ENCODE measurements at places on chromosomes 11 and 22. TPM values are rescaled to one million over a fixed set of nuclear protein-coding genes. Genes with fewer than 3 reads are reported as not detected.

Gene SLC25A45
- 50.6 TPM for total RNA-seq

DNA sequence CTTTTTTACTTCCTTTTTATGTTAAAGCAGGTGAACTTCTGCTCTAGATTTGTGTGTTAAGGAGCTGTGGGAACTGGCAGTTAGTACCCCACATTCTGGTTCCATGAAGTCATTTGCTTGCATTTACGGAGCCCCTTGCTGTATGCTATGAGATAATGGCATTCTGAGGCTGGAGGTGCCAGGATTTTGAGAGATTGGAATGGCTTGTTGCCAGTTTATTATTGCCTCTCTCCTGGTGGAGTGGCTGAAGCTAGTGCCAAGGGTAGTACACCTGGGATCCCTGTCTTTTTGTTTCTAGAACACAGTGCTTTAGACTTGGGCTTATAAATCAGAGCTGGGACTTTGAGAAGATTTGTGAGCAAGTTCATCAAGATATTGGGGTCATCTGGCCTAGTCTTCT lies 73.8 kb downstream of the STIM1 start:
- no peaks in the 10 kb centered on the region for H3K27me3 ChIP-seq
- no peaks in the 10 kb centered on the region for H3K36me3 ChIP-seq
- no peak overlapping the region for H3K4me3 ChIP-seq
- H3K27ac ChIP-seq: no peak overlapping the region
- H3K4me1 ChIP-seq: no peaks in the 10 kb centered on the region

- H3K4me3 ChIP-seq: no peak overlapping the region
- no peak overlapping the region for H3K27ac ChIP-seq
- H3K36me3 ChIP-seq: no peaks in the 10 kb centered on the region
- no peaks in the 10 kb centered on the region for H3K4me1 ChIP-seq
- no peaks in the 10 kb centered on the region for H3K27me3 ChIP-seq
These were observed 65.6 kb upstream of the SPON1 start for GRCh38 chr11:13896981-13897353.

DNA sequence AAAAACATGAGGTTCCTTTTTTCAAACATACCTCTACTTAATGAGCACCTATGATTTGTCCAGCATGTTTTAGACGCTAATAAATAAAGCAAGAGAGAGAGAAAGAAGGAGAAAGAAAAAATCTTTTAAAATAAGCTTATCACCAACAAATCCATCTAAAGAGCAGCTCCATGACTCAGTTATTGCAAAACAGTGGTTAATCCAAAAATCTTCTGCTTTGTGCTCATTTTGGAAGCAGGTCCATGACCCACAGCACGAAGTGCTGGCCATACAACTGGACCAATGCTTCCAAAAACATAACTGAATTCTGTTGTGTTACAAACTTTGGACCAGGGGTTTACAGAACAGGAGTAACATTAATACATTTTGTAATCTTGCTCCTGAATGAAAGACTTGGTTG lies 696.6 kb downstream of the KCNA4 start:
- H3K4me3 ChIP-seq: no peak overlapping the region
- no peak for DNase-seq
- no peaks in the 10 kb centered on the region for H3K27me3 ChIP-seq

Gene TPBGL
- not detected for total RNA-seq

Gene C22orf31
- total RNA-seq: not detected

Gene FGF19
- total RNA-seq: 3.2 TPM

Gene OR4C46
- not detected for total RNA-seq

GRCh38 chr11:111194860-111195568 lies 50.5 kb upstream of the POU2AF2 start:
- H3K4me1 ChIP-seq: no peaks in the 10 kb centered on the region
- no peaks in the 10 kb centered on the region for H3K36me3 ChIP-seq
- no peak for DNase-seq
- no peaks in the 10 kb centered on the region for H3K27me3 ChIP-seq
- no peak overlapping the region for H3K4me3 ChIP-seq

- H3K4me1 ChIP-seq: no peaks in the 10 kb centered on the region
- H3K4me3 ChIP-seq: no peak overlapping the region
- no peak overlapping the region for H3K27ac ChIP-seq
- no peaks in the 10 kb centered on the region for H3K27me3 ChIP-seq
- DNase-seq: no peak
These were observed 177.4 kb downstream of the JRKL start for GRCh38 chr11:96567176-96567575.

Gene IGSF9B
- 22.3 TPM for total RNA-seq

GRCh38 chr11:126387857-126388256 lies 32.4 kb downstream of the ST3GAL4 start:
- no peak for DNase-seq
- no peak overlapping the region for H3K4me3 ChIP-seq
- H3K36me3 ChIP-seq: no peaks in the 10 kb centered on the region
- H3K27me3 ChIP-seq: no peaks in the 10 kb centered on the region
- H3K4me1 ChIP-seq: peaks cover 14% of the 10 kb centered on the region

Gene EHF
- 75.9 TPM for total RNA-seq

Gene GRAP2
- 92.4 TPM for total RNA-seq

DNA sequence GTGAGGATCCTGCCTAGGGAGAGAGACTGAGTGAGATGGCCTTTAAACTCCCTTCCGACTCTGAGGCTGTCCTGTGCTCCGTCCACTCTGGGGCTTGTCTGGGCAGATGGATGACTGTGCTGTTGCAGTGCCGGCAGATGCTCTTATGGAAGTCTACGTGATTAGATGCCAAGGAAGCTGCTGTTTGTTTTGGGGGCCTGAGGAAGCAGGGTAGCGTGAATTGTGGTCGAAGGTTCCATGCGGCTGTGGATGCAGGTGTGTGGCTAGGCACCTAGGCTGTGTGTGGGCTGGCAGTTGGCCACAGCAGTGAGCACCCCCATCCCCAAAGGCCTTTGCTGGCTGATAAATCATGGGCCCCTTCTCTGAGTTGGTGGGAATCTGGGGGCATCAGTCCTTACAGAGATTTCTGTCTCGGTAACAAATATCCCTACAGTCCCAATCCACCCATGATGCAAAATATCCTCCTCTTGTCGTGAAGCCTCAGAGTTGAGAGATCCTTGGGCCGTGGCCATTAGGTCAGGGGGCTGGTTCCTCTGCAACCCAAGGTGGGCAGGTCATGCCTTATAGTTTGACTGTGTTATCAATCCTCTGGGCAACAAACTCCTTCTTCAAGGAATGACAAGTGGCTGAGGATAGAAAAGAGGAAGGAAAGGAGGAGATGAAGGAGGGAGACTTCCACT lies 31.2 kb downstream of the AMPD3 start:
- H3K27ac ChIP-seq: no peak overlapping the region
- H3K36me3 ChIP-seq: no peaks in the 10 kb centered on the region
- H3K4me3 ChIP-seq: no peak overlapping the region
- H3K4me1 ChIP-seq: no peaks in the 10 kb centered on the region
- no peaks in the 10 kb centered on the region for H3K27me3 ChIP-seq

GRCh38 chr11:74322667-74323066 lies 11.2 kb upstream of the P4HA3 start:
- DNase-seq: no peak
- no peaks in the 10 kb centered on the region for H3K4me1 ChIP-seq
- no peaks in the 10 kb centered on the region for H3K27me3 ChIP-seq
- no peak overlapping the region for H3K27ac ChIP-seq
- H3K36me3 ChIP-seq: no peaks in the 10 kb centered on the region
- H3K4me3 ChIP-seq: no peak overlapping the region

Gene APOBEC3A
- not detected for total RNA-seq

GRCh38 chr11:114653148-114653547 lies 25.2 kb upstream of the NXPE2 start:
- H3K27me3 ChIP-seq: no peaks in the 10 kb centered on the region
- DNase-seq: no peak
- H3K4me1 ChIP-seq: no peaks in the 10 kb centered on the region
- H3K27ac ChIP-seq: no peak overlapping the region
- no peaks in the 10 kb centered on the region for H3K36me3 ChIP-seq
- H3K4me3 ChIP-seq: no peak overlapping the region
